ENCODE measurements at places on chromosomes 5 and 9. TPM values are rescaled to one million over a fixed set of nuclear protein-coding genes. Genes with fewer than 3 reads are reported as not detected.

Gene ACOT12
- total RNA-seq: not detected

Gene PLAC8L1
- total RNA-seq: 0.64 TPM

Gene LCN9
- total RNA-seq: 0.72 TPM

GRCh38 chr5:59582746-59583145 lies 310.8 kb downstream of the PDE4D start:
- no peak for DNase-seq
- H3K36me3 ChIP-seq: no peaks in the 10 kb centered on the region
- no peak overlapping the region for H3K27ac ChIP-seq
- no peak overlapping the region for H3K4me3 ChIP-seq
- H3K4me1 ChIP-seq: peaks cover 3% of the 10 kb centered on the region

Gene SPAG8
- 0.46 TPM for total RNA-seq

DNA sequence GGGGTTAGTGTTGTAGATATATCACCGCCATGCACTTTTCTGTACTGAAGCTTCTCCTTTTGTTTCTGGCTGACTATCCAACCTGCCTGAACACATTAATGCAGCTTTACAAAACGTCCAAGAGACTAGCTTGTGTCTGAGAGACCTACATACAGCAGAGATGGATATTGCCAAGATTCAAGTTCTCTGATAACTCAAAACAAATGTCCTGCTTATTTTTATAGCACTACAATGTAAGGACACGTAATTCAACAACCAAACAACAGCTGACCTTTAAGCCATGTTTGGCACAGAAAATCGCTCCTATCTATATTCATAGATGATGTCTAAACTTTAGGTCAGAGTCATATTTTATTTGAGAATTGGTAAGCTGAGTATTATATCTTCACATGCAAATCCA lies 76.2 kb upstream of the NTRK2 start:
- H3K4me1 ChIP-seq: no peaks in the 10 kb centered on the region
- H3K27me3 ChIP-seq: no peaks in the 10 kb centered on the region
- no peak overlapping the region for H3K4me3 ChIP-seq
- H3K36me3 ChIP-seq: no peaks in the 10 kb centered on the region
- no peak for DNase-seq
- H3K27ac ChIP-seq: no peak overlapping the region

Gene FOXD4L4
- total RNA-seq: 0.26 TPM
